Aorta (tissue), 5 donors: ENCODE measurements at places on chromosomes 16 and 17. TPM values are rescaled to one million over a fixed set of nuclear protein-coding genes. Genes with fewer than 3 reads are reported as not detected.

The TOX3 gene
- total RNA-seq = not detected

The ACSM2A gene
- not detected for total RNA-seq

The QPRT gene
- total RNA-seq = 4.4 TPM

The CCL4 gene
- 6.4 TPM for total RNA-seq

- DNase-seq = no peak
Measured at GRCh38 chr17:41772586-41773189, 13.8 kb downstream of the JUP start.

- no peak for DNase-seq
Measured at GRCh38 chr17:8799570-8800212, 526 bp upstream of the MFSD6L start.
